Fibroblast of skin of scalp (primary cell): ENCODE measurements at places on chromosomes 3 and 15.
A peak's percentile ranks its signal among the peaks of the same experiment; 100 is the strongest.

DNA sequence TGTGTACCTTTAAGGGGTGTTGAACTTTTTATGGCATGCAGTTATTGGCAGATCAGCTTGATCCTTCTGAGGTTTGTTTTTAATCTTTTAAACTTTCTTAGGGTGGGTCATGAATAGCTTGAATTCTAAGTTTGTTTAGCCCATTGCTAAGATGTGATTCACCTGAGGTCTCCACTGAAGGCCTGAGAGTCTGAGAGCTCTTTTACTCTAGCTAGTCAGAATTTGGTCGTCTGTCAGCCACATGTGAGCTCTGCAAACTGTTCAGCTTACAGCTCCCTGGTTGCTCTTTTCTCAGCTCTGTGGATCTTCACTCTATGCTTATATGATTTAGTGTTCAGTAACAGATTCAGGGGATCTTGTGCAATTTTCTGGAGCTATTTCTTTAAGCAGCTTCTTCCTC, 161.3 kb downstream of the ABHD5 start:
- DNase-seq: peak; percentile 33

- DNase-seq: peak; percentile 86
These were observed 187.7 kb downstream of the ITPR1 start for GRCh38 chr3:4680871-4681300.

DNA sequence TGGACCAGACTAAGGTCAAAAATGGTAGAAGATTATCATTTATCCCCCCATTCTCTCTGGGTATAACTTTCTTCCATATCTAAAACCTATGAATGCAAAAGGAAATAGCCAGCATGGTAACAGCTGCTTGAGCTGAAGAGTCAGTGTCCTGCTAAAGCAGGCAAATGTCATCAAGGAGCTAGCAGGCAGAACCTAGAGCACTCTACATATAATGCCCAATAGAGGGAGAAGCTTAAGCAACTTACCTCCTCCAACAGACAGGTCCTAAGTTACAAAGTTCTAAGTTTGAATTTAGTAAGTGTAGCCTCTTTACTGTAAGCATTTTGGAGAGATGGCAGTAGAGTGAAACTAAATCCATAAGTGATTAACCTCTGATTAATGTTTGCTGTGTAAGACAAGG, 7.7 kb downstream of the RAF1 start:
- no peak for DNase-seq

DNA sequence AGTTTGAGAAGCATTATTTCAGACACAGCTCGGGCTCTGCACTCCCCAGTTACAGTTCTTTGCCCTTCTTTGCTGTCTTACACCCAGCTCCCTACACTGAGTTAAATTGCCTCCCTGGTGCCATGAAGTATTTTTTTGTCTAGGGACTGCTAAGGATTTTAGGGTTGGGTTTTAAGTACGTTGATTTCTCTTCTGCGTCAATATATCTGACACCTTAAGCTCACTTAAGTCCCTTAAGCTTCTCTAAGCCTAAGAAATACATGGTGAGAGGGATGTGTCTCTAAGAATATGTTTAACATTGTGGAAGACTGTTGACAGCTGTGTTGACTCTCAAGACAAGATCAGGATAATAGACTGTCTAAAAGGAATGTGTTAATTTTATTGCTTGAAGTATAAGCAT, 400.5 kb downstream of the PTPRG start:
- no peak for DNase-seq

- peak; percentile 8 for DNase-seq
These were observed 67.9 kb upstream of the TNIK start for GRCh38 chr3:171528102-171528501.

DNA sequence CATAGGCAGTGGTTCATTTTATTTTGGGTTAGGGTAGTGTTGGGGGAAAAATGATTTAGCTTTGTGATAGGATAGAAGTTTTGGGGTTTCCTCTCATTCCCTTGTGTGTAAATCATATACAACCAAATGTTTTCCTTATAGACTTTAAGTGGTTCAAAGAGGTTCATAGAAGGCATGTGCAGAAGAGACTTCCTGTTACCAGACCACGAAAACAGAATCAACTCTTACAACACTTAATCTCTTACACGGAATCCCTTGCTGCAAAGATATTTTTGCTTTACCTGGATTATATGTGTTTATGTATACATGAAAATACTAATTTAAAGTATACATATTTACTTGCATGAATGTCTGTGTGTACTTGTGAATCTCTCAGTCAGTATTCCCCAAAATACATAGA, 2.9 kb downstream of the TMOD2 start:
- DNase-seq: no peak

- no peak for DNase-seq
These were observed 74.2 kb downstream of the EPHB1 start for GRCh38 chr3:134869153-134869726.

DNA sequence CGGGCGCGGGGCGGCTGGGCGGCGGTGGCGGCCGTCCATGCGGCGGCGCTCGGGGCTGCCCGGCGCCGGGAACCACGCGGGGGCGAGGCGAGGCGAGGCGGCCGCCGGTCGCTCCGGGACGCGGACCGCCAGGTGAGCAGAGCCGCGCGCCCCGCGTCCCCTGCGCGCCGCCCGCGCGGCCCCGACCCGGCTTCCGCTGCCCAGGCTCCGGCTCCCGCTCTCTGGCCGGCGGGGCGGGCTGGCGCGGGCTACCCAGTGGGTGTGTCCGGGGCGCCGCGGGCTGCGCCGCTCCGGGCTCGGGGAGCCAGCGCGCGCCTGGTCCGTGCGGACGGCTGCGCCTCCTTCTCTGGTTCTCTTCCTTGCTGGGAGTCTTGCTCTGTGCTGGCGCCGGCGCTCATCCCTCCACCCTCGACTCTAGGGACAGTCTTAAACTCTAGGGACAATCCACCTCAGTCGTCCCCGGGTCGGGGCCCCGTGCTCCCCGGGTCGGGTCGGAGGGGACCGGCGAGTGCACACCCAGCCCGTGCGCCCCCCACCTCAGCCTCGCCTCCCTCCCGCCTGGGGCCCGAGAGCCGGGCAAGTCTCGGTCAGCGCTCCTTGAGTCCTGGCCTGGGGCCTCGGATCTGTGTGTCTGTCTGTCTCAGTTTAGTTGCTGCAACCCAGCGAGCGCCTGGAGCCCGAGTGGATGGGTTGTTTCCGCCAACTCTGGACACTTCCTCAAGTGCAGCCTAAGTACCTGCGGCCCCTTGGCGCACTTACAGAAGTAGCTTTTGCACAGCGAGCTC, 488 bp downstream of the THSD4 start:
- peak; percentile 53 for DNase-seq

DNA sequence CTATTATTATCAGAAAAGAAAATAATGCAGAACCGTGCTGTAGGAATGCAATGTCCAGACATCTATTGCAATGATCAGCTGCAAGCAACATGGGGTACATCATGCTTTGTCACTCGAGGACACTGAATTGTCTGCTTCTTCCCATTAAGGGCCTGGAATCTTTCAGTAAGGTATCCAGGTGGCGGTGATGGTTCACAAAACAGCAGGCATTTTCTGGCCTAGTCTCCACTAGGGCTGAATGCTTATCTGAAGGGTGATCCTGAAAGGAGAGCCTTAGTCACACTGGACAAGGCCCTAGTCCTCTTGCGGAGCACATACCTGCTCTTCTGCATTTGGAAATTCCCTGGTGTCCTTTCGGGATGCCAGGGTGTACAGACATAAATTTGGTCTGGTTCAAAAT, 21.2 kb downstream of the ITPR1 start:
- DNase-seq: no peak

DNA sequence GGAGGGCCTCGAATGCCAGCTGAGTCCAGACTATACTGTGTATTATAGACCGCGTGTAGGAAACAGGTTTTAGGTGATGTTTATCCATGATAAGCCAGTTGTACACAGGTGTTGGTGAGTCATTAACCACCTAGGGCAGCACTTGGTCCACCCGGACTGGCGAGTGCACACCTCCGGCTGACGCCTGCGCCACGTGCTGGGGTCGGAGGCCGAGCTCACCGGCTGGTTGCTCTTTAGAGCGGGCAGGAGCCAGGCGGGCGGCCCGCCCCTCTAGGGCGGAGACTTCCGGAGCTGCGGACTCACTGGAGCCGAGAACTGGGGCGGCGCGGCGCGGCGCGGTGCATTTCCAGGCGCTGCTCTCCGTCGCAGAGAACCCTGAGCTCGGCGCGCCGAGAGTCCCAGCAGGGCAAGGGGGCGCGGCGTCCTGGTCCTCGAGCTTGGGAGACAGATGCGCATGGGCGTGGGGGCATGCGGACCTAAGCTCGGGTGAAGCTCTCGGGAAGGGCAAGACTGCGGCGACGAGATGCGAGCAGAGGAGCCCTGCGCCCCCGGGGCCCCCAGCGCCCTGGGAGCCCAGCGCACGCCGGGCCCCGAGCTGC, at the start of gene ESYT3:
ESYT3 (plus strand) TSS at position 341 of the 599 bp plus-strand sequence; CDS start at position 524, 183 bp downstream.
- DNase-seq: peak; percentile 61

- DNase-seq: peak; percentile 88
These were observed 499.0 kb upstream of the ATP11B start for GRCh38 chr3:182294256-182294655.
